ENCODE measurements at places on chromosomes 3 and 15.
A peak's percentile ranks its signal among the peaks of the same experiment; 100 is the strongest.

- no peak for DNase-seq
Measured at GRCh38 chr3:174957081-174957480, 97.9 kb downstream of the NAALADL2 start.

GRCh38 chr3:159848348-159849118 lies 140.1 kb upstream of the IL12A start:
- DNase-seq: no peak

GRCh38 chr3:47491777-47492176 lies 16.0 kb upstream of the SCAP start:
- no peak for DNase-seq

- no peak for DNase-seq
Measured at GRCh38 chr3:149575213-149575960, 82.4 kb downstream of the WWTR1 start.

- no peak for DNase-seq
Measured at GRCh38 chr3:27323087-27323570, 46.1 kb downstream of the NEK10 start.

- DNase-seq: no peak
Measured at GRCh38 chr3:17585394-17586325, 156.8 kb downstream of the TBC1D5 start.

GRCh38 chr3:42654331-42655201 lies 1.1 kb downstream of the ZBTB47 start:
- DNase-seq: peak; percentile 56

DNA sequence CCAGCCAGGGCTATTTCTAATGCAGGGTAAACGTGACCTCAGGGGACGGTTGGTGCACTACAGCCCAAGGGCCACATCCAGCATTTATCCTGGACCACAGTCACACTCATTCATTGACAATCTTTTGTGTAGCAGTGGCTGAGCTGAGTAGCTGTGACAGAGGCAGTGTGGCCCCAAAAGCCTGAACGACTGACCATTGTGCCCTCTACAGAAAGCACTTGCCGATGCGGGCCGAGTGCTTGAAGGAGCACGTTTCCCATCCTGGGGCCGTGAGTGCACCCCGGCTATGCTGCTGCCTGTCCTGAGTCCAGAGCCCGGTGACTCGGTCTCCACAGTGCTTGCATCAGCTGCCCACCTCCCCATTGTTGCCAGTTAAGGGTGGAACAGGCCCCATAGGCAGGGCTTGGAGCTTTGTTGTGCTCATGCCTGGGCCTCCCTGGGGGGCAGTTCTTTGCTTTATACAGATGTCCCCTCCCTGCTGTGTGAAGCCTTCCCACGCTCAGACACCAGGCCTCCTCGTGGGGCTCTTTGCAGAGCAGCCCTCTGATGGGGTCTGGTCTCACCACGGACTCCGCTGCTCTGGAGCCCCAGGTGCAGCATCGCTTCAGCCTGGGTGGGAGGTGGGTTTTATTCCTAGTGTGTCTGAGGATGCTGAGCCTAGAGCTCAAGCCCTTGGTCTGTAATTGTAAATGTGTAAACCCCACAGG lies 13.0 kb upstream of the SNRPA1 start:
- DNase-seq: no peak
